ENCODE measurements at places on chromosomes 12 and 14.

- no peak for DNase-seq
These were observed 24.0 kb downstream of the FGF6 start for GRCh38 chr12:4421590-4422031.

DNA sequence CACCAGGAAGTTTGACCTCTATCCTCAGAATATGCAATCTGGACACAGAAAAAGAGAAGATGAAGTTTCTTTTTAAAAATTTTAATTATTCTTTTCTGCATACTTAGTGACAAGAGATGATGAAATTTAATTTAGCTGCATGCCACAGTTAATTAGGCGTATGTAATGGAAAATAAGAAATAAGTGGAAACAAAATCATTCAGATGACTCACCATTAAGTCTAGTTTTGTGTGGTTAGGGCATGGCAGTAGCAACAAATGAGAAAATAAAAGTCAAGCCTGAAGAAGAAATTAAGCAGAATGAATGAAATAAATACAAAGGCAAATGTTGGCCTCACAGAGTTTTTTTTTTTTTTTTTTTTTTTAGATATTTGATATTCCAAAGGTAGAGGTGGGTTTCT is 30.9 kb upstream of the KLRD1 start:
- DNase-seq: no peak

GRCh38 chr14:92603309-92604242 is 90.0 kb downstream of the RIN3 start:
- no peak for DNase-seq

DNA sequence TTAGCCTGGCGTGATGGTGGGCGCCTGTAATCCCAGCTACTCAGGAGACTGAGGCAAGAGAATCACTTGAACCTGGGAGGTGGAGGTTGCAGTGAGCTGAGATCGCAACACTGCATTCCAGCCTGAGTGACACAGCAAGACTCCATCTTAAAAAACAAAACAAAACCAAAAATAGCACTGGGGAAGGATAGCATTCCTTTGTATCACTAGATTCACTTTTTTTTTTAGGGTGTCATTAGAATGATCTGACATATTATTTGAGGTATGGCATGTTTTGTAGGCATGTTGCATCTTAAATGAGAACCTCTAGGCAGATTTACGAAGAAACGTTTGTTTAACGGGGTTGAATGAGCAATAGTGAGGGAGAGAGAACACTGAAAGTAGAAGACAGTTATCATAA is 16.8 kb upstream of the FAR2 start:
- no peak for DNase-seq

Data from NCI-H1436 treated with DMSO at 0.1 percent for 48 hours (cell line).